ENCODE measurements at places on chromosomes 12 and 14.

- no peak for DNase-seq
Observed at GRCh38 chr14:73455294-73455693, 3.1 kb downstream of the NUMB start.

DNA sequence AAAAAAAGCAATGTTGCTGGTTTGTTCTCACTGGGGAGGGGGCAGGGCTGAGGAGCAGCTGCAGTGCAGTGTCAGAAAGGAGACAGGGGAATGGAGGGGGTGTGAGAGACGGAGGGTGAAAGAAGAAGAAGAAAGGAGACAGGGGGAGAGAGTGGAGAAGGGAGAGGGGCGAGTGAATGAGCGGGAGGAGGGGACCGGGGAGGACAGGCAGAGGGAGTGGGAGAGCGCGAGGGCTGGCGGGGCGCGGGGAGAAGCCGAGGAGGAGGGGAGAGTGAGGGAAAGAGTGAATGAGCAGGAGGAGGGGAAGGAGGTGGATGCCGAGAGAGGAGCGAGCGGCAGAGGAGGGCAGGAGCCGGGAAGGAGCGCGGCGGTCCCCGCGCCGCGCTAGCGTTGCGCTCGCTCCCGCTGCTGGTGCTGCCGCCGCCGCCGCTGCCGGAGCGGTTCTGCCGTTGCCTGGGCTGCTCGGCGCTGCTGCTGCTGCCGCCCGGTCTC lies at the start of gene NOVA1:
TSS of gene NOVA1 (minus strand) at position 445 of the 492 bp plus-strand sequence. CDS start 597 bp downstream, outside the sequence.
- DNase-seq = no peak

- DNase-seq = no peak
Observed at GRCh38 chr14:103112400-103113243, 10.6 kb upstream of the TNFAIP2 start.

GRCh38 chr12:46556819-46557524 lies 184.4 kb upstream of the SLC38A2 start:
- peak; percentile 81 for DNase-seq

DNA sequence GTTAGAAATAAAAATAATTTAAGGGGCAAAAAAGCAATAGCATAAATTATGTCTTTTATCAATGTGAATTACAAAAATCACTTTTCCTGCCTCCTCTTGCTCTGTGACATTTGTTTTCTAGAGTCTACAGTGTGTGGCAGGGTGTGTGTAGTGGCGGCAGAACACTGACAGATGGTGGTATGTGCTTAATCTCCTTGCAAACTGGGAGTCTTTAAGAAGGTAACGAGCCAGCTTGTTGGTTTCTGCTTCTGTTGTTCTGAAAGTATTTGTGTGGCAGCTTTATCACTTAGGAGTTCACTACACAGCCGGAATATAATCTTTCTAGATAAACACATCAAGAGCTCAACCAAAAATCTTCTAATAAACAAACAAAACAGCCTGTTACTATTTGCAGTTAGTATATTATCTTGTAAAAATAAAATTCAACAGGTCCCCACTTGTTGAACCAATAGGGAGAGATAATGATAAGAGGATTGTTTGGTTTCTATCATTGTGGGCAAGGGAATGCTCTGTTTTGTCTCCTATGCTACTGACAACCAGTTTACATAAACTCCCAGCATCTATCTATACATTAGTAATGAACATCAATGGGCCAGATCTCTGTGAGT lies 13.0 kb downstream of the CDKL1 start:
- no peak for DNase-seq

DNA sequence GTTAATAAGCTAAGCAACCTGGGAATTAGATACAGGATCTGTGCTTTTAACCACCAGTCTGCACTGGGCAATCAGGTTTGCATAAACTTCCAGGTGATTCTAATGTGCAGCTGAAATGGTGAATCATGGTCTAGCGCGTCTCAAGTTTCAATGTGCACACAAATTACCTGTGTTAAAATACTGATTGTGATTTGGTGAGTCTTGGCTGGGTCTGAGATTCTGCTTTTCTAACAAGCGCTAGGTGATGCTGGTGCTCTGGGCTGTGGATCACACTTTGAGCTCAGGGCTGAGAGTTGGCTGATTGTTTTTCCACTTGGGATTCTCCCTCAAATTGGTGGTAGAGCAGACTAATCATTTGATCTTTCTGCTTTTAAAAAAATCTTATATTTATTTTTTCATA lies 124.8 kb downstream of the C12orf75 start:
- DNase-seq = no peak

DNA sequence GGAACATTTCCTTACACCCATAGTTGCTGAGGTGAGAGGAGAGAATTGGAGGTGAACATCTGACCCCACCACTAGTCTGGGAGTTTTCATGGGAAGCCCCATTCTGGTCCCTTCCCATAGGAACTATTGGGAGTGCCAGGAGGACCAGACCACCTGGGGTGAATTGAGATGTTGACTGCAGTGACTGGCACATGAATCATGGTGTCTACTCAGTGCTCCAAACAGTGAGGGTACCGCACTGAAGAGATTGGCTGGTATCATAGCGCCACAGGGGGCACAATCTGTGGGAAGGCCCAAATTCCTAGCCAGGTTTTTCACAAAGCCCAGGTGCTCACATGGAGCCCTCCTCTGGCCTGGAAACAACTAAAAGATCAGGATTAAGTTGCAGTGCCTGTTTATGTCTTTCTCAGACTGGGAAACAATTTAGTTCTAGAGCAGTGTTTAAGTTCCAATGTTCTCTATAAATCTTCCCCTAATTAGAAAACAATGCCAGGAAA lies 3.7 kb upstream of the RNASE9 start:
- no peak for DNase-seq

DNA sequence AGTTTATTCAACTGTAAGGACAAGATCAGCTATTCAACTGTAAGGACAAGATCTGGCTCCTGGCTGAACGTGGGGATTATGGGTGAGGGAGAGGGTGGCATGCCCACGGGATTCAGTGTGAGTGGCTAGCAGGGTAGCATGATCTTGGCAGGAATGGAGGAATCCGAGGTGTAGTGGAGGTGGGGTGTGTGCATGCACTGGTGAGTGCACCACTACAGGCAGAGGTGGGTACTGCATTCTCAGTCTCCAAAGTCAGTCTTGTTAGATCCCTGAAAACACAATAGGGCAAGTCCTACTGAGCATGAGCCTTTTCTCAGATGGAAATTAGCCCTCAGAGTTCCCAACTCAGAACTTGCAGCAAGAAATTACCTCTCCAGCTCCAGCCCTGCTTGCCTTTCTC lies 32.2 kb upstream of the DCD start:
- DNase-seq = peak; percentile 39

DNA sequence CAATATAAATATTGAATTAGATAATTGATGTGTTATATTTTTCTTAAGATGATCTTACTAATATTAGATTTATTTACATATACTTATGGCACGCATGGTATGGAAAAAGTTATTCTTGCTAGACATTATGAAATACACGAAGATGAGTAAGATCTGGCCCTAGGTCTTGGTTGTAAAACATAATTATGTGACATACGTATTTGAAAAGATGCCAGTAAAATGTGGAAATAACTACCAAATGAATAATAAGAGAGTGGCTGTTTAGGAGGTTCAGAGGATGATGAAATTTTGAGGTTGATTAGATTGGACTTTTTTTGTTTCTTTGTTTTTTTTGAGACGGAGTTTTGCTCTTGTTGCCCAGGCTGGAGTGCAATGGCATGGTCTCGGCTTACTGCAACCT lies 41.3 kb downstream of the FANCM start:
- DNase-seq = no peak

Measured in Panc1 (cell line).